ENCODE measurements at places on chromosomes 5 and 9.

DNA sequence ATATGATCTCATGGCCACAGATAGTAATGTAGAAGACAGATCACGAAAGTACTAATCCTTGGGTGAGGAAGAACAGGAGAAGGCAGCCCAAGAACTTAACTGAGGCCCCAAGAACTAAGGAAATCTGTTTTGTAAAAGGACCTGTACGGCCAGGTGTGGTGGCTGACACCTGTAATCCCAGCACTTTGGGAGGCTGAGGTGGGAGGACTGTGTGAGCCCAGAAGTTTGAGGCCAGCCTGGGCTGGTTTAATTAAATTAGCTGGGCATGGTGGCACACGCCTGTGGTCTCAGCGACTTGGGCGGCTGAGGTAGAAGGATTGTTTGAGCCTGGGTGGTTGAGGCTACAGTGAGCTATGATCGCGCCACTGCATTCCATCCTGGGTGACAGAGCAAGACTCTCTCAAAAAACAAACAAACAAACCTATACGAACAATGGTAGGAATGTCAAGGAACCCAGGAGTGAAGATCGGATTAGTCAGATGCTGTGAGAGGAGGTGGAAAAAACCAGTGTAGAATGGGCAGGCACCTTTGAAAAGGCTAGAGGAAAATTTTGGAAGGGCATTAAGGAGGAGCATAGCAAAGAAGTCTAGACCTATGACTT, 283.8 kb upstream of the DMRT1 start:
- peak; percentile 9 for DNase-seq

- no peak for DNase-seq
Measured at GRCh38 chr5:87102841-87103240, 164.8 kb upstream of the RASA1 start.

- no peak for DNase-seq
Measured at GRCh38 chr5:144195448-144195847, 24.8 kb downstream of the KCTD16 start.

- no peak for DNase-seq
Measured at GRCh38 chr9:116959809-116960208, 272.7 kb downstream of the TRIM32 start.

- DNase-seq: no peak
Measured at GRCh38 chr9:120336021-120336752, 243.8 kb downstream of the CDK5RAP2 start.

DNA sequence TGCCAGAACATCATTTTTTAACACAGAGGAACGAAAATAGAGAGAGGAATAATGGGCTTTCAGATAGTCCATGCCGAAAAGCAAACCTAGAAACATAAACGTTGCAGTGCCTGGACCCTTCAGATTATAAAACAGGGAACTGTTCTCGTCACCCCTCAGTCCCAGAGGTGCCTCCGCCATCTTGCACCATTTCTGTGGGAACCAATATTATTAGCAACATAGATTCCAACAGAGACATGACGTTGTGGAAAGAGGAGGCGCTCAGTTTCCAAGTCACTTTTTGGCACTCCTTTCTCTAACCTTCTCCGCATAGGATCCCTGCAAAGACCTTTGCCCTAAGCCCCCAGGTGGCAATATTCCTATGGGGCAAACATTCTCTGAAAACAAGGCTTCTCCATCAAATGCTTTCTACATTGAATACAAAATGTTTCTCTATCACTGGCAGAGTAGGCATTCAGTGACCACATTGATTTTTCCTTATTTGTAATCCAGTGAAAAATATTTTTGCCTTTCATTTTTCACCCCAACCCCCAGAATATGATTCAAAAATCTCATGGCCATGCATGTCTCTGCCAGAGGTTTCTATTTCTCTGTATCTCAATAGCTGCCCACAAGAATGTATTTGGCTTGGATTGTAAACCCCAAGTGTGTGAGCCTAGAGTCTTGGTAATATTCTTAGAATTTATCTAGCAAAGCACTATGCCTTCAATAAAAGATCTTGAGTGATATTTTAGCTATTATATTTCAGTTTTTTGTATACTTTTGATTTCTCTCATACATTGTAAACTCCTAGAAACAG, 500.8 kb upstream of the WWC1 start:
- peak; percentile 40 for DNase-seq

DNA sequence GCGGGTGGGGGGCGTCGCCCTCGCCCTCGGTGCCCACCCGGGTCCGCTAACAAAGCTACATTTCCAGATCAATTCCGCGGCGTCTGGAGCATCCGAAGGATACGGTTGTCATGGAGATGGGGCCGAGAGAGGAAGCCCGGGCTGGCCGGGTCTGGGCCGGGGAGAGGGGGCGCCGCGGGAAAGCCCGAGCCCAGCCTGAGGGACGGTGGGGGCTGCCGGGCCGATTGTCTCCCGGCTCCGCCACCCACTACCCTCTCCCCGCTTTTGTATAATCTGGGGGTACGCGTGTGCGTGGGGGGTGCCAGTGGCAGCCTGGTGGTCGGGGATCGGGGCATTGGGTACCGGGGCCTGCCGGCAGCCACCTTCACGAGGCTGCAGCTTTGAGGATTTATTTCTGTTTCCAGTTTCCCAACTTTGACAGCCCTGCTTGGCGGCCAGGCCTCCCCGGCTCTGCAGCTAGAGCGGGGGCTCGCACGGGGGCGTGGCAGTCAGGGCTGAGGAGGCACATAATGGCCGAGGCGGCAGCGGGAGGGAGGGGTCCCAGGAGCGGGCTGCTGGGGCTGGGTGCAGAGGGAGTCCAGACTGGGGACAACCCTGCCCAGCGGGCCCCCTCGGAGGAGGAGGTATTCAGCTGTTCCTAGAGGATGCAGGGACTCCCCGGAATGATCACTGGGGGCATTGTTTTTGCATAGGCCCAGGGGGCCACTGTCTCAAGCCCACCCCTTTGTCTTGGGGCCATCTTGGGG, 626 bp downstream of the PSD2 start:
- no peak for DNase-seq

- no peak for DNase-seq
Measured at GRCh38 chr5:124718380-124718789, 28.1 kb downstream of the ZNF608 start.

GRCh38 chr5:113163328-113163727, 186.7 kb downstream of the DCP2 start:
- DNase-seq: peak; percentile 50

Measured in fibroblast of pulmonary artery (primary cell).